ENCODE measurements at places on chromosomes 3 and 15. TPM values are rescaled to one million over a fixed set of nuclear protein-coding genes. Genes with fewer than 3 reads are reported as not detected.

DNA sequence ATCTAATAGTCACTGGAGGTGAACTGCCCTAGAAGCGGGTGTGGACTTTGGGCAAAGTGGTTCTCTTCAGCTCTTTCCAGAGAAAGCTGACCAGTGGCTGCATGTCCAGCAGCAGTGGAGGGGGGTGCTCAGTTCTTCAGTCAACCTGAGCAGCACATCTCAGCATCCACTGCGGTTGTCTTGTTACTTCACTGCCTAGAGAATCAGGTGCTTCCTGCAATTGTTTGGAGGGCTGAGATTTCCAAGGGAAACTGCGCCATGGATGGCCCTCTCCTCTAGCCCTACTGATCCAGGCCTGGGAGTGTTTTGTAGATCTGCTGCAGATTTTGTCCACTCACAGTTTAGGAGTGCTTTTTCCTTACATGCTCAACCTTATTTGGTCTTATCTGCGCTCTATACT lies 65.6 kb upstream of the CFAP161 start:
- DNase-seq, result no peak

DNA sequence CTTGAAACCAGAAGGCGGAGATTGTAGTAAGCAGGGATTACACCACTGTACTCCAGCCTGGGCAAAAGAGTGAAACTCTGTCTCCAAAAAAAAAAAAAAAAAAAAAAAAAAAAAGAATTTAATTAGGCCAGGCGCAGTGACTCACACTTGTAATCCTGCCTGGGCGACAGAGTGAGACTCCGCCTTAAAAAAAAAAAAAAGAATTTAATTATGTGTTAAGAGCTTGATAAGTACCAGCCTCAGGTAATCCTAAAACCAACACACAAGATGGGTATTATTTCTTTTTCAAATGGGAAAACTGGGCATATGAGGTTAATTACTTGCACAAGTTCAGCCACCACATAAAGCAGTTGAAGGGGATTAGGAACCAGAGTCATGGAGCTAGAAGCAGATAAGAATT lies 49.0 kb downstream of the PBRM1 start:
- no peak for DNase-seq

GRCh38 chr3:70606018-70606417 lies 293.6 kb upstream of the MDFIC2 start:
- no peak for DNase-seq

DNA sequence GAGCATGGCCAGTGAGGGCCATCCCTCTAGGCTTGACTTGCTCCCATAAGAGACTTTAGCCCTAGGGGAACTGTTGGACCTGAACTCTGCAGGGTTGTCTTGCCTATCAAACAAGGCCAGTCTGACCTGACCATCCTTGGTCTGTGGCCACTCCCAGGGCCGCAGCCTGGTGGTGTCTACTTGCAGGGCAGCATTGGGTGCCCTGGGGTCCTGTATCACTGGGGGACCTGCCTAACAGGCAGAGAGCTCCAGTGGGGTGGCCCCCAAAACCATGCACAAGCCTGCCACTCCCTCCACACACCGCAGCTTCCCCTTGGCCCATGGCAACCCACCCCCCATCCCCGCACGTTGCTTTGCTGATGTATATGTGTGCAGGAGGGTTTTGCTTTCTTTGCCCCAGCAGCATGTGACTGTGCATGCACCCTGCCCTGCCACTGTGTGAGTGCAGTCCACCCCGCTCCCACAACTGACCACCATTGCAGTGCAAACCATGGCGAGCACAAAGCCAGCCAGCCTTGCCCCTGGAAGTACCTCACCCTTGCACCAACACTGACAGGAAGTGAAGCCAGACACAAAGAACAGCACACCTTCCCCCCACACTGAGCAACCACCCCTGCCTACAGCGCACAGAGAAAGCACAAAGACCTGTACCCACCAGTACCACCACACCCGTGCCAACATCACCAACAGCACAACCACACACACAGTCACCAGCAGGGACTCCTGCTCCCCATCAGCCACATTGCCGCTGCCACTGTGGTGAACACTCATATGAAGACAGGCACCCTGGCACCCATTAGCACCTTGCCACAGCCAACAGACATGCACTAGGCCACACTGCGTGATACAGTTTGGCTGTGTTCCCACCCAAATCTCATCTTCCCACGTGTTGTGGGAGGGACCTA lies 88.8 kb downstream of the SENP7 start:
- DNase-seq, result no peak

DNA sequence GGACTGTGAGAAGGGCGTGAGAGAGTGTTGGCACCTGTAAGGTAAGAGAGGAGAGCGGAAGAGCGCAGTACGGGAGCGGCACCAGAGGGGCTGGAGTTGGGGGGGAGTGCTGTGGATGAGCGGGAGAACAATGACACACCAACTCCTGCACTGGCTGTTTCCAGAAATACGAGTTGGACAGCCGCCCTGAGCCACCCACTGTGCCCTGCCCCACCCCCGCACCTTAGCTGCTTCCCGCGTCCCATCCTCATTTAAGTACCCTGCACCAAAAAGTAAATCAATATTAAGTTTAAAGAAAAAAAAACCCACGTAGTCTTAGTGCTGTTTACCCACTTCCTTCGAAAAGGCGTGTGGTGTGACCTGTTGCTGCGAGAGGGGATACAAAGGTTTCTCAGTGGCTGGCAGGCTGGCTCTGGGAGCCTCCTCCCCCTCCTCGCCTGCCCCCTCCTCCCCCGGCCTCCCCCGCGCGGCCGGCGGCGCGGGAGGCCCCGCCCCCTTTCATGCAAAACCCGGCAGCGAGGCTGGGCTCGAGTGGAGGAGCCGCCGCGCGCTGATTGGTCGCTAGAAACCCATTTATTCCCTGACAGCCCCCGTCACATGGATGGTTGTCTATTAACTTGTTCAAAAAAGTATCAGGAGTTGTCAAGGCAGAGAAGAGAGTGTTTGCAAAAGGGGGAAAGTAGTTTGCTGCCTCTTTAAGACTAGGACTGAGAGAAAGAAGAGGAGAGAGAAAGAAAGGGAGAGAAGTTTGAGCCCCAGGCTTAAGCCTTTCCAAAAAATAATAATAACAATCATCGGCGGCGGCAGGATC lies at the start of gene SOX2:
Gene SOX2, plus strand, starts transcription at position 601 of the 811 bp plus-strand sequence. CDS start 436 bp downstream, outside the sequence.
- DNase-seq, result no peak

GRCh38 chr15:89660556-89660955 lies 5.3 kb upstream of the KIF7 start:
- DNase-seq, result no peak

GRCh38 chr3:167350245-167350862 lies 29.7 kb downstream of the ZBBX start:
- DNase-seq, result no peak

DNA sequence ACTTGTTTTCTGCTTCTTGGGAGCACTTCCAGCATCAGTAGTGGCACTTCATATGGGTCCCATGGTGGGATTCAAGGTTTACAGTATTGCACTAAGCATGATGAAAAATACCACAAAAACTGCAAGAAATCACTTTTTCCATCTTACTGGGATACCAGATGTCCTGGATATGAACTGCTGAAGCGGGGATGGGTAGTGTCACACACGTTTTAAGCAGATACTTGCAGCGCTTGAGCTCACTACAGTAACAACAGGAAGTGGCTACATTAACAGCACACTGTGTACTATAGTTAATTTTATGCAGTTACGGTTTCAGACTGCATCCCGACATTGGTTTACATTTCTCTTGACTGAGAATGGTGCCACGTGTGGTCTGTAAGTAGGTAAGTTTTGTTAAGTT lies 3.5 kb upstream of the ISG20 start:
- no peak for DNase-seq

- no peak for DNase-seq
Observed at GRCh38 chr3:189334064-189334920, 162.5 kb downstream of the TPRG1 start.

DNA sequence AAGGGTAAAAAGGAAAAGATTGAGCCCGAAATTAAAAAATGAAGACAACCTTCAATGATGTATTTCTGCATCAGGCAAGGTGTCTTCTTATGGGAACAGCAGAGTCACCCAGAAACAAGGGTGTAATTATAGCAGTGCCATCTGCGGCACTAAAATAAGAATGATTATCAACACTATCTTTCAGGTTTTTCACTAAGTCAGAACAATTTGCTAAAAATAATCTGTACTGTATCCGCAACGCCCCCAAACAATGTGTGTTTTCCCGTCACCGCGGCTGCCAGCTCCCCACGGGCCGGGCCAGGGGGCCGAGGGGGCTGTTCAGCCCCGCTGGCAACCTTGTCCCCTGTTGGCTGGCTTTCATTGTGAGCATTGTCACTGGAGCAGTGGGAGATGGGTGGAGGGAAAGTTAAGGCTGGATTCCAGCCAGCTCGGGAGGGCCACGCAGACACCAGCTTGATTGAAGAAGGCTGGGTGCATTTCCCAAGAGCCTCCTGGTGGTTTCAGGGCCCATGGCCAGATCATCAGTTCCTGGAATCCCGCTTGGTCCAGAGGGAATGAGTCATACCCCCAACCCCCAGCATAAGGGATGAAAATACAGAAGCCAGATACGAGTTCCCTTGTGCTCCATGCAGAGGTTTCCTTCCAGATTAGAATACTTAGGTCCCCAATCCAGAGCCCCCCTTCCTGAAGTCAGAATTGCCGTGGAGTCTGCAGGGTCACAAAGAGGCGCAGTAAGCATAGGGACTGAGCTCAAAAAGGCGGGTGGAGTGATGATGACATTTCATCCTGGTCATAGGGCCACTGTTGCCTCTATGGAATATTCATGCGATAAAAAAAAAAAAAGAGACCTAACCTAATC lies 90.2 kb upstream of the KLF13 start:
- peak; percentile 53 for DNase-seq

GRCh38 chr15:52290800-52291199 lies 4.8 kb downstream of the MYO5C start:
- no peak for DNase-seq

DNA sequence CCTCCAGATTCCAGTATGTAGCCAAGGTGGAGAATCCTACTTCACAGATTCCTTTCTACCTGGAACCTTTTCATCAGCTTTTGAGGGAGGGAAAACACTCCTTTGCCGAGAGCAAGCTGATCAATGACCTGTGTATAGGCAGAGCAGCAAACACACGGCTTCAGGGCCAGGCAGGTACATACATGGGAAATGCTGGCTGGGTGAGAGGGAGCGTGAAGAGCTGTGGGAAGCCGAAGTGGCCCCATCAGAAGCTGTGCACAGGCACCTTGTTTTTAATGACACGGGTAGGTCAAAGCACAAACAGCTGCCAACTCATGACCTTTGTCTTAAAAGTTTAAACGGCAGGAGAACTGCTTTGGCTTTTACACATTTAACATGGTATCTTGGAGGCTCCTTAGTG lies 25.3 kb downstream of the STARD5 start:
- no peak for DNase-seq

- DNase-seq, result peak; percentile 61
Observed at GRCh38 chr3:177284383-177284881, 87.2 kb upstream of the TBL1XR1 start.

- no peak for DNase-seq
Observed at GRCh38 chr3:125110016-125110875, 54.4 kb upstream of the HEG1 start.

- DNase-seq, result no peak
Observed at GRCh38 chr3:14891135-14892132, 55.9 kb upstream of the NR2C2 start.

GRCh38 chr3:171157286-171157685 lies 130.8 kb upstream of the SLC2A2 start:
- peak; percentile 76 for DNase-seq

DNA sequence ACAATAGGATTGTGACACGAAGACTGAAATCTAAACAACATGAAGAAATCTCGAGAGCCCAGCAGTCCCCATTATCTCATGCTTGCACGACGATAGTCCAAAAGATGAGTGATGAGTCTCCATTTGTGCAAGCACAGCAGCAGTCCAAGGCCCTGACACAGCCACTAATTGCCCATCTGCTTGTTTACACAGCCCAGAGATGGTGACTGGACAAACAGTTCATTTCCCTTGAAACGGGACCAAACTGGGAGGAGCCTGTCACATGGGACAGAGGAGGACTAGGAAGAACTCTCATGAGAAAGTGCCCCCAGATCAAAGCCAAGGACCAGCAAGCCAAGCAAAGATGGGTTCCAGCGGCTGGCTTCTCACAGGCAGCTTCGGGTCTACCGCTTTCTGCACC lies 121.0 kb downstream of the GREM1 start:
- DNase-seq, result peak; percentile 34

DNA sequence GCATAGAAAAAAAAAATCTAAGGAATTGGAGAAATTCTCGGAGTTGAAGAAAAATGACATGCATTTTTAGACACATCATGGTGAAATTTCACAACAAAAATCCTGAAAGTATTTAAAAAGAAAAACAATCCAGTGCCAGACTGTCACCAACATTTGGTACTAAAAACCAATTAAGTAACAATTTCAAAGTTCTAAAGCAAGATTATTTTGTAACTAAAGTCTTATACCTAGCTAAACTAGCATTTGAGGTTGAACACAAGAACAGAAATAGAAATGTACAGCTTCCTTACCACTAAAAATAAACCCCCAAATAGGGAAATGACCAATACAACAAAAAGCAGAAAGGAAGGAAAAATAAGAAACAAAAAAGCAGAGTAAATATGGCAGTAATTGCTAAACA lies 11.9 kb downstream of the TOMM70 start:
- no peak for DNase-seq

DNAH1 gene
- 1.2 TPM for polyA plus RNA-seq

ACTRT3 gene
- polyA plus RNA-seq, result 1.5 TPM

CPLX3 gene
- polyA plus RNA-seq, result not detected

SAXO2 gene
- 0.40 TPM for polyA plus RNA-seq

CADPS gene
- polyA plus RNA-seq, result 0.01 TPM

CNTN4 gene
- 0.17 TPM for polyA plus RNA-seq

SNX22 gene
- polyA plus RNA-seq, result 0.31 TPM

CDHR4 gene
- polyA plus RNA-seq, result not detected

All from psoas muscle (tissue), 8 donors.